ENCODE measurements at places on chromosomes 13 and 19.

DNA sequence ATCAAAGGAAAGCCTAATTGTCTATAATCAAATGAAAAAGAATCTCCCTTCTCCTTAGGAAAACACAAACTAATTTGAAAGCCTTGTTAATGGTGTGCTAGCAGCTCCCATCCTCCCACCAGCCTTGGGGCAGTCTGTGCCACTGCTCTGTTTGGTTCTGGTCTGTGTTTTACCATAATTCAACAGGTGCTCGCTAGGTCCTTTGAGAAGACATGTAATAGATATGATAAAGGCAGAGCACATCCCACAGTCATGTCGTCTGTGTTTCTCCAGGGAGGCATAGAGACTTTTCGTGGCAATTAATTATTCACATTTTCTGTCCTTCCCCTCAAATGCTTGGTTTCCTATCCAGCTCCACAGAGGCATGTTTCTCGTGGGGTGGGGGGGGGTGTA is 23.8 kb downstream of the FAM124A start:
- no peak for DNase-seq

GRCh38 chr13:85266771-85267170 is 532.4 kb downstream of the SLITRK6 start:
- no peak for DNase-seq

DNA sequence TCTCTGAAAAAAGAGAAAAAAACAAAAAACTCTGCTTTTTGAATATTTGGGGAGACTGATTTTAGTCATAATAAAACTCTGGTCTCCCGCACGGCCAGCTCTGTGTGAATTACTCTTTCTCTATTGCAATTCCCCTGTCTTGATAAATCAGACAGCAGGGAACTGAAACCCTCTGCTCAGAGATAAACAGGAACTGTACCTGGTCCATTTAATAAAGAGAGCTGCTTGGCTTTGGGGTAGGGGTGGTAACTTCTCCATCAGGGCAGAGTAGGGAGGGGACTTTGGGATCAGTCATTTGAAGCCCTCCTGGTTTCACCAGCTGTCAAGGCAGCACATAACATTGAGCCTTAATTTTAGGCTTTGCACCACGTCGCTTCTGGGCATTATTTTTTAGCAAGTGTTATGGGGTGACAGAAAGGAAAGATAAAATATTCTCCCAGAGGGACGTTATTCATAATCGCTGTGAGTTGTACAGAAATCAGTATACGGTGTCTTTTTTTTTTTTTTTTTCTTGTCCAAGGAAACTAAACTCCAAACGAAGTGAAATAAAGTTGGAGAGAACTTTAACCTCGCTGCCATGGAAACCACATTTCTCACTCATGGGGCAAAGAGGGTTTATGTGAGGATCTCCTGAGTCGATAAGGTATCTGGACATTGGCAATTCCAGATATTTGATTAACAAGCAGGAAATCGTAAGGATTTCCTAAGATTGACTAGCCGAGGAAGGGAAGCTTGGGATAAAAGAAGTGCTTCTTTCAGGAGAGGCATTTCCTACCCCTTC is 99.0 kb upstream of the MRI1 start:
- no peak for DNase-seq

GRCh38 chr19:28292822-28293500 is 920.0 kb downstream of the UQCRFS1 start:
- no peak for DNase-seq

DNA sequence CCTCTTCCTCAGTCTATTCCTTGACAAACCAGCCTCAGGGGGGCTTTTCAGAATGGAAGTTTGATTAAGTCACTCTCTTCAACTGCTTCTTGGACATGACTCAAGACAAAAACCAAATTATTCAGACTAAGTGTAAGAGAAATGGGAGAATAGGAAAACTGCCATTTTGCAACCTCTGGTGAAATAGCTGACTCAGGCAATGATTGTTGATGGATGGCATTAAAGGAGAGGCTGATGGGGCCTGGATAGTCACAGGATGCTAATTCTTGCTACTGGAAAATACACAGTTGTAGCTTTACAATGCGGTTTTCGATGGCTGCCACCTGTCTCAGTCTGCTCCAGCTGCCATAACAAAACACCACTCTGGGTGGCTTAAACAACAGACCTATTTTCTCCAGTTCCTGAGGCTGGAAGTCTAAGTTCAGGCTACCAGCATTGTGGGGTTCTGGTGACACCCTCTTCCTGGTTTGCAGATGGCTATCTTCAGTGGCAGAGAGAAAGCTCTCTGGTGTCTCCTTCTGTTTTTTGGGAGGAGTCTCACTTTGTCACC is 6.1 kb downstream of the NOSIP start:
- DNase-seq, result no peak

DNA sequence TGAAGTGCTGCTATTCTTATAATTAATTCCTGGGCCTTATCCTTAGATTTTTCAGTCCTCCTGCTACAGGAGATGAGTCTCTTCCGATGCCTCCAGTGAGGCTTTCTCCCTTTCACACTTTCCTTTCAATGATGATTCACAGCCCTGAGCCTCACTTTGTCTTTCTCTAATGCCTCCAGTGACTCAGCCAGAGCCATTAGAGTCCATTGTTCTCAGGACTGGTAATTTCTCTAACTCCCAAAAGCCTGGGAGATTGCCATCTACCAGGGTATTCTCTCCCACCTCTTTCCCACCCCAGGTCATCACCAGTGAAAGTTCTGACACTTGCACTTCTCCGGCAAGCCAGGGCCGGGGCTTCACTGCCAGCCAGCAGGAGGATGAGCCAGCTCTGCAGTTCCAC is 49.6 kb upstream of the ARGLU1 start:
- DNase-seq, result no peak

All from CD4-positive, alpha-beta T cell treated with Interleukin-1 beta for 1 hour (primary cell).